Epithelial cell of esophagus (primary cell): ENCODE measurements at places on chromosomes 1 and 21.

GRCh38 chr1:234607109-234608024 is 2.6 kb downstream of the IRF2BP2 start:
- peak; percentile 39 for DNase-seq

- DNase-seq: no peak
Measured at GRCh38 chr1:12548279-12548972, 69.6 kb downstream of the DHRS3 start.

- no peak for DNase-seq
Measured at GRCh38 chr1:36321119-36321951, 2.1 kb downstream of the EVA1B start.

DNA sequence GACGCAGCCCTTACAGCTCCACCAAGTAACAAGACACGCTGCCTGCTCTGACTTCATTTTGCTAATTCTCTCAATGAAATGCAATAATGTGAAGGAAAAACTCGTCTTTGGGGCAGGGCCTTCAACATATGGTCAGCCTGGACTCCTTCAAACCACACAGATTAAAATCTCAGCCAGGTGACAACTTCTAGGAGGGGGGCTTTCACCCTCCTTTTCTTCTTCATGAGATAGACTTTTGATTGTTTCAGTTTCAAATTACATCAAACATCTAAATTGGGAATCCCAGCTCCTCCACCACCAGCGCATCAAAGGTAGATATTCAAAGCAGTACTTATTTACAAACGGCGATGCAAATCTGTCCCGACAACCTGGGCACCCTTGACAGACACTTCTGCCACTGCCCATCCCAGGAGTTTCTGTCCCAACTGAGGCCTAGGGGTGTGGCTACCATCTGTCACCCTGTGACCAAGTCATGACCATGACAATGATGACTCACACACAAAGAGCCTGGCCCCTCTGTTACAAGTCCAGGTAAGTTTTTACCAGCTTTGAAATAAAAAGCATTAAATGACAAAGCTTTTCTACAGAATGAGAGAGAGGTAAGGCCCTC is 29.7 kb downstream of the SSBP3 start:
- DNase-seq: no peak

DNA sequence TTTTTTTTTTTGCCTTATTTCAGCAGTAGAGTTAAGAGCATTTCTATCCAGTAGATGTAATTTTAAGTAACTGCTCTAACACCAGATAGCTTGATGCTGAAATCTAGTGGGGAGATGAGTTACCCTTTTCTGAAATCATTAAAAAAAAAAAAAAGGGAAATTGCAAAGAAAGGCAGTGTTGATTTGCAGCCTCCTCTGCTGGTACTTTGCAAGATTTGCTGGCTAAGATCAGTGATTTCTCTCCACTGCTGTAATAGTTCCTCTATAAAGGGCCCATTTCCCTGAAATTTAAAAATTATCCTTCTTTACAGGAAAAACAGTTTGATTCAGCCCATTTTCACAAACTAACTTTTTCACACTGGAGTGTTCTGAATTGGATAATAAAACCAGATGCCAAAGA is 120.6 kb downstream of the PTBP2 start:
- no peak for DNase-seq

DNA sequence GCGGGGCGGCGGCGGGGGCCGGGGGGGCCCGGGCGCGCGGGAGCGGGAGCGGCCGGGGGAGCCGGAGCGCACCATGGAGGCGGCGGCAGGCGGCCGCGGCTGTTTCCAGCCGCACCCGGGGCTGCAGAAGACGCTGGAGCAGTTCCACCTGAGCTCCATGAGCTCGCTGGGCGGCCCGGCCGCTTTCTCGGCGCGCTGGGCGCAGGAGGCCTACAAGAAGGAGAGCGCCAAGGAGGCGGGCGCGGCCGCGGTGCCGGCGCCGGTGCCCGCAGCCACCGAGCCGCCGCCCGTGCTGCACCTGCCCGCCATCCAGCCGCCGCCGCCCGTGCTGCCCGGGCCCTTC is 546 bp downstream of the SKI start:
- DNase-seq: no peak

DNA sequence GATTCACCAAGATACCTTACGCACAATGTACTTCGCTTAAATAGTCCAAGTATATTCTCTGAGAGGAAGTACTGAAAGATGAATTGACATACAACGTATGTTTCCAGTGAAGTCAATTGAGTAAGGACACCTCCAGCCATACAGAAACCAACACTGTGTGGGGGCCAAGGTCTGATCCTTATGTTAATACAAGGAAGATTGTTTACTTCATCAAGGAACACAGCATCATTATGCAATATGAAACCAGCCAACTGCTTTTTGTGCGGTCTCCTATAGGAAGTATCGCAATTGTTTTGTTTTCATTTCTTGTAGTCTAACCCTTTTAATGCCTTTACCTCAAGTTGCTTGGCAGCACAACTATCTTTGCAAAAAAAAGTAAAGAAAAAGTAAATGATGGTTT is 28.2 kb upstream of the TEKT2 start:
- no peak for DNase-seq

- DNase-seq: peak; percentile 84
Measured at GRCh38 chr1:1079408-1080121, 5.5 kb upstream of the RNF223 start.

GRCh38 chr1:68994096-68994495 is 497.2 kb upstream of the DEPDC1 start:
- DNase-seq: no peak

DNA sequence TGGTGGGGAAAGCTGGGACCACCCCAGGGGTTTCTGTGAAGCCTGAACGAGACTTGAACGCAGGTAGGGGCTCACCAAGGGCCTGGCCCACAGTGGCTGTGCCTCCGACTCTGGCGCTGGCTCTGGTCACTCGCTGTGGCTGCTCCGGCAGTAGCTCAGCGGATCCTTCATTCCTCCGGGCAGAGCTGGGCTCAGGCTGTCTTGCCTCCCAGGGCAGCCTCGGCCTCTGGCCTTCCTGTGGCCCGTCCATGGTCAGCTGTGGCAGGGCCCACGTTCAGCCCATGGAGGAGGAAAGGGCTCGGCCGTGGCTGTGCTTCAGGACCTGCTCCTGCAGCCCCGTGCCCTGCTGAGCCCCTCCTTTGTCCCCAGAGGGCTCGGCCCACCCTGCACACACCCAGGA is 162.9 kb upstream of the C1orf174 start:
- DNase-seq: no peak
